ENCODE measurements at places on chromosomes 1 and 21.

GRCh38 chr1:200895443-200895789 is 716 bp downstream of the INAVA start:
- DNase-seq = no peak

DNA sequence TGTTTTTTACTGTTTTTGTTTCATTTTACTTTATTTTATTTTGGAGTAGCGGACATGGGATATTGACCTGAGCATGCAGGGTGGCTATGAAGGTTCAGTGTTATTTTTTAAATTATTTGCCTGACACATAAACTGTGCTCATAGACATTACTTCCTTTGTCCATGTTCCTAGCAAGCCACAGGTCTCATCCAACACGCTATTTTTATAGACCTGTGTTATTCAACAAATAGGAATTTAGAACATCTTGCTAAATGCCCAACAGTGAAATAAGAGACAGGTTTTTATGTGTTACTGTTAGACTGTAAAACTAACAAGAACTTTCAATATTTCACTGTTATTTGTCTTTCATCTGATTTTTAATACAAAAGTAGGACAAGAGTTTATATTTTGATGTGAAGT is 756.4 kb downstream of the KCNT2 start:
- DNase-seq = no peak

GRCh38 chr1:21639594-21640041 is 29.5 kb downstream of the RAP1GAP start:
- DNase-seq = no peak

- DNase-seq = no peak
These were observed 96.0 kb downstream of the MAB21L3 start for GRCh38 chr1:116207126-116207735.

- DNase-seq = no peak
These were observed 27.6 kb downstream of the NIPAL3 start for GRCh38 chr1:24443241-24443656.

DNA sequence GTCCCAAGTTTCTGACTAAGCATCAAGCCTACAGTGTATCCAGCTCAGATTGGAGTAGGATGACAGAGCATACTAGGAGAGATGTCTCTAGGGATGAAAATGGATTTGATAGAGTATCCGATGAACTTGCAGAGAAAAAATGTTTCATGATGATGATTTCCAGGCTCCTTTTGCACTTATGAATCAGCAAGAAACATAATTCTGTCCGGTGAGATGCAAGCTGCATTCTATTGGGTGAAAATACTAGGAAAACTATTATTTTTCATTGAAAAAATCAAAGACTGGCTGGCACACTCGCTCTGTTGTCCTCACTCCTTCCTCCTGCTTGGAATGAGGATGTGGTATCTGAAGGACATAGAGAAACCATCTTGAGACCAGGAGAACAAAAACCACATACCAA is 35.4 kb upstream of the RAB3GAP2 start:
- DNase-seq = no peak

DNA sequence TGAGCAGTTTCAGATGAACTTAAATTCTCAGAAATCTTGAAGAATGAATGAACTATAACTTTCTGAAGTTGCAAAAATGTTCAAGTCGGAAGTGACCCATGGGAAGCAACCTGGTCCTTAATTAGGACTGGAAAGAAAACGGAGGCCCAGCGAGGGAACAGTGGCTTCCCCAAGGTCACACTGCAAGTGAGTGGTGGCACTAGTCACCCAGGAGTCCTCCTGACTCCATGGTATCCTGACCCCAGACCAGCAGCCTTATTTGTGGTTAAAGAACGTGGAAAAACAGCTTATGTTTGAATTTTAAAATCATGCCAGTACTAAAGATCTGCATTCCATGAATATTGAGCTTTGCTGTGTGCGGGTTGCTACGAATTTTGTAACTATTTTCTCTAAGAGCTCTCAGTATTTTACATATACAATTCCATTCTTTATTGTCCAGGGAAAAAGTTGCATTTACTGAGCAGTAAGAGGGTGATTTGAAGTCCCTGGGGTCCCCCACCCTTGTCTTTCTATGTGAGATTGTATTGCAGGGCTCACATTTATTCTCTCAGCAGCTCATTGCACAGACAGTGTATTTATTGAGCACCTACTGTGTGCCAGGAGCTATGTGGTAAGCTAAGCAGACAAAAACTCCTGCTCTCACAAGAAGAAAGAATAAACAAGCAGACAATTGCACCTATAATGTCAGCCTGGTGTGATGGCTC is 61.6 kb upstream of the ATP5PO start:
- DNase-seq = peak; percentile 32

DNA sequence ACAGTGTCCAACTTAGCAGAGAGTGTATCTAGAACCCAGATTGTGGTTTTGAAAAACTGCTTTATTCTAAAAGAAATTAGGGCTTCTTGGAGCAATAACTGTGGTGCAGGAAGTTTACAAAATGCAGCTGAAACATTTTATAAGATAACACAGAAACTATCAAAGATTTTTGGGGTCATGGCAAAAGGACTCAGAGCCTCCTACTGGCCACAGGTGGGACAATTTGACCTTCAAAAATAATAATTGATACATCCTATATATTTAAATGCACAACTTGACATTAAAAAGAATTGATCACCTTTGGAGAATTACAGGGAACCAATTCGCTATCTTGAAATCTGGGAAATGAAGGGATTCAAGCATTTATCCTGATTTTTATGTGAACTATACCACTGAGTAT is 235.2 kb downstream of the RPS6KC1 start:
- DNase-seq = no peak

GRCh38 chr21:17979763-17980162 is 160.6 kb upstream of the C21orf91 start:
- DNase-seq = no peak

- no peak for DNase-seq
These were observed 123.8 kb upstream of the PRDX6 start for GRCh38 chr1:173353350-173353749.

DNA sequence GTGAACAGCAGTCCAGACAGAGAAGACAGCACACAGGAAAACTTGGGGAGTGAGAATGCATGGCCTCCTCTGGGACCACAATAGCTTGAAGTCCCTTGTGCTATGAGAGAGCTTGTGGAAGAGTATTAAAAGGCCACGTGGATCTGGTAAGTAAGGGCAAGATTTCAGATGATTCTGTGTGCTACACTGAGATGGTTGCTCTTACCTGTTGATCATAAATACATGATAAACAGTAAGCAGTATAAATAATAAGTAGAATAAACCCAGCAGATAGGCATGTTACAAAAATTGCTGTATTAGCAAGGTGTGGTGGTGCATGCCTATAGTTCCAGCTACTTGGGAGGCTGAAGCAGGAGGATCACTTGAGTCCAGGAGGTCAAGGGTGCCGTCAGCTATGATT is 150.4 kb upstream of the ZC3H11B start:
- no peak for DNase-seq

GRCh38 chr1:76187436-76187835 is 112.9 kb downstream of the ST6GALNAC3 start:
- no peak for DNase-seq

GRCh38 chr21:17785403-17785788 is 33.8 kb downstream of the C21orf91 start:
- DNase-seq = no peak

GRCh38 chr1:41663671-41664400 is 179.4 kb upstream of the EDN2 start:
- DNase-seq = no peak

DNA sequence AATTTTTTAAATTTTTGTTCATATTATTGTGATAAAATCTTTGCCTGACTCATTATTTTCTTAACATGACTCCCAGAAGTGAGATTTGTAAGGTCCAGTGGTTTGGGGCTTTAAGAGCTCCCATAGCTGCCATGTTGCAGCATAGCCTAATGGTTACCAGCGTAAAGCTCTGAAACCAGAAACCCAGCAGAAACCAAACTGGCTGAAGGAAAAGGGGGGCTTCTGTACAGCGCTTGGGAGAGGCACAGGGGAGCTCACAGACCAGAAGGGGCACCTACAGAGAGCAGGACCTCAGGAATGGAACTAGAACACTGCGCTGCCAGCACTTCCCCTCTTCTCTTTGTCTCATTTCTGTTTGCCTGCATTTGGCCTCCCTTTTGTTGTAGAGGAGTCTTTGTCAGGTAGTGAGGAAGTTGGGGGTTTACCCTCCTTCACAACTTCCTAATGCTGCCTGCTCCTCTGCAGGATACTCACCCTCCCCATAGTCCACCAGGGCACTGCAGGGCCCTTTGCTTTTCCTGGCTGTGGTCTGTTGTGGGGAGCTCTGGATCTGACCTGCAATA is 2.6 kb upstream of the PYCR2 start:
- DNase-seq = no peak

GRCh38 chr1:238401144-238401543 is 510.4 kb upstream of the ZP4 start:
- DNase-seq = no peak

- DNase-seq = no peak
These were observed 203.1 kb upstream of the GALNT2 start for GRCh38 chr1:229863651-229864545.

- DNase-seq = no peak
These were observed 36.0 kb downstream of the CENPF start for GRCh38 chr1:214638997-214639396.
